ENCODE measurements at places on chromosomes 5 and 9. TPM values are rescaled to one million over a fixed set of nuclear protein-coding genes. Genes with fewer than 3 reads are reported as not detected.
A peak's percentile ranks its signal among the peaks of the same experiment; 100 is the strongest.

- no peak for DNase-seq
These were observed 116.2 kb downstream of the DIRAS2 start for GRCh38 chr9:90526386-90526785.

DNA sequence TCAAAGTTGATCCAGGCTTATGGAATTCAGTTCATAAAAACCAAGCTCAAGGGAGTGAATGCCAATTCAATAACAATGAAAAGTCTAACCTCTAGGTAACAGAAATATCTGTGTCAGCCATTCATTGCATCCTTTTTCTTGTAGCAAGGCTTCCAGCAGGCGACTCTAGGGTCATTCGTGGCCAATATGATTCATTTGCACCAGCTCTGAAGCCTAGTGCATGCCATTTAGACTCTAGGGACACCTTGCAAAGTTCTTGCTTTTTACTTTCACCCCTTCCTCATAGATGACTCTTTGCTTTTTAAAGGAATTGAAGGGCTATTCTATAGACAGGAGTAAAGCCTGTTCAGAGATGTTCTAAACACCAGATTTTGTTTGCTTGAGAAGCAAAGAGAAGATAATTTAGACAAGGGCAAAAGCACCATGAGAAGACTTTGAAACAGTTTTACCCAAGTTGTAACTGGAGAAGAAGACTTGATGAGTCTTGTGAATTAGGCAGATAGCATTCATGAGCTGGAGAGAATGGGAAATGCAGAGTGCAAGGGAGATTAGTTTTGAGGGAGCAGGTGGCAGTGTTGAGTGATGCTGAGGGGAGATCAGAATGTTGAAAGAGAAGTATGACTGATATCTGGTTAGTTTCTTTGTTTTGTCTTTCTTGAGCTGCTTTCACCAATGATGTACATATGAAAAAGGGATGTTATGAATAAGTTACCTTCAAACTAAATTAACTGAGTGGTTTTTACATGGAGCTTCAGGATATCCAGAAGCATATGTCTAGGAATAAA is 94.5 kb downstream of the F2RL2 start:
- no peak for DNase-seq

GRCh38 chr5:17431272-17432050 is 66.6 kb upstream of the TAF11L2 start:
- no peak for DNase-seq

DNA sequence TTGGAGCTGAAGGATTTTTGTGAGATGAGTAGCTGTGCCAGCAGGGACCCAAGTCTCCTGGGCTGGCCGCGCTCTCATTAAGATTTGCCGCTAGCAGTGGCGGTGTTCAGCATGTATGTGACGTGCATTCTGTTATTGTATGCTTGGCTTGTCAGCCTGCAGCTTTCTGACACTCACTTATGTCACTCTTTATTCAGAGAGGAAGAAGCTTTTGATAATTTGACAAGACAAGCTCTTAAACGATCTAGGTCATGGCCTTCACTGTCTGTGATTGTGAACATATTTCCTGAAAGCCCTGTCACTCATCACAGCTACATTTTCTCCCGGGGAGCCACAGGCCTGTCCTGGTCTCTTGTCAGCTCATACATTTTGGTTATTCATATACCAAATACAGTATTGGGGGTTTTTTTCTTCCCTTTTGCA is 98.2 kb upstream of the GRHPR start:
- DNase-seq = no peak

DNA sequence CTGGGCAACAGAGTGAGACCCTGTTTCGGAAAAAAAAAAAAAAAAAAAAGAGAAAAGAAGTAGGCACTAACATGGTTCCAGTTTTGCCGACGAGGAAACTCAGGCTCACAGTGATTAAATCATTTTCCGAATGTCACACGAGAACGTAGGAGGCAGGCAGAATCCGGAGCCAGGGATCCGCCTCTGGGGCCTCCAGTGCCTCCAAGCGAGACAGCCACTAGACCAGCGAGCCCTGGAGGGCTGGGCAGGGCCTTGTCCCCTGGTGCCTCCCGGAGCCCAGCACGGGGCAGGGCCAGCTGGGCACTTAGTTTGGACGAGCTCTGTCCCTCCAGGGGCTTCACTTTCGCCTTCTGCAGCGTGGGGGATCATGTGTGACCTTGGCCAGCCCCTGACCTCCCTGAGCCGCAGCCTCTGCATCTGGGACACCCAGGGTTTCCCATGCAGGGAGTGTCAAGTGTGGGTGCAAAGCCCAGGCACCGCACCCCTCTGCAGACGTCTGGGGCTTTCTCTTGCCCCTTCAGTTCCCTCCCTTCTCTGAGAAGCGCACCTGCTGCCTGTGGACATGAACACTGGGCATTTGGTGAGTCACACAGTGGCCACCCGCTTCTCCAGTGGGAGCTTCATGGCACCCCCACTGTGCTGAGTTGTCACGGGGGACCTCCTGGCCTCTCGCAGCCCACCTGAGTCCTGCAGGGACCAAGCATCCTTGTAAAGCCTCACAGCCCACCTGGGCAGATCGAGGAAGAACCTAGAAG is 80.3 kb downstream of the RXRA start:
- no peak for DNase-seq

DNA sequence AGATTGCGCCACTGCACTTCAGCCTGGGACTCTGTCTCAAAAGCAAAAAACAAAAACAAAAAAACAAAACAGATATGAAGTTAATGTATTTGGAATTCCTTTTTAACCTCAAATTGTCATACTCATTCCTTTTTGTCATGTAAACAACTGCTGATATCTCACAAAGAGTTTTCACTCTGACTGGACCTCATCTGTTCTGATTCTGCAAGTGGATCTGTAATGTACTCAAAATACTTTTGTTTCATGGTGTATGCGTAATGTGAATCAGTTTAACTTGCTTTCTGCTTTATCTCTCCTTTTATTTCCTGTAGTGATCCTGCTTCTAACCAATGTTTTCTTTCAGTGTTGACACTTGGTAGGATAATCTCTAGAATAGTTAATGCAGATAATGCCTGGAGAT is 106.7 kb downstream of the FOCAD start:
- DNase-seq = no peak

DNA sequence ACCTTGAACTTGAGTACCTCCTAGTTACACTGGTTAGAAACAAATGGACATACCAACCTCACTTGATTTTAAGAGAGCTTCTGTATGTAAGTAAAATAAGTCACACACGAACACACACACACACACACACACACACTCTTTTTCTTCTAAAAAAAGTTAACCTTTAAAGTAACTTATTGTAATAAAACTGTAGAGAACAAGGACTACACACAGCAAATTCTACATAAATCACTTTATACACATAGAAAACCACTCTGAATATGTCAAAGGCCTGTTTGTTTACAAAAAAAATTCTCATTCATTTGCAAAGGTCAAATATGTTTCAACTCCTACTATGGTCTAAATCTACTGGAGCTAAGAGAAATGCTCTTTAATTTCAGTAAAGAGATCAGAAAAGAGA is 29.1 kb downstream of the GIN1 start:
- DNase-seq = no peak

ZBTB6 gene
- total RNA-seq = 20.0 TPM

PCDHAC2 gene
- total RNA-seq = not detected

- DNase-seq = no peak
These were observed 389.6 kb downstream of the SEMA5A start for GRCh38 chr5:9156282-9156681.

DNA sequence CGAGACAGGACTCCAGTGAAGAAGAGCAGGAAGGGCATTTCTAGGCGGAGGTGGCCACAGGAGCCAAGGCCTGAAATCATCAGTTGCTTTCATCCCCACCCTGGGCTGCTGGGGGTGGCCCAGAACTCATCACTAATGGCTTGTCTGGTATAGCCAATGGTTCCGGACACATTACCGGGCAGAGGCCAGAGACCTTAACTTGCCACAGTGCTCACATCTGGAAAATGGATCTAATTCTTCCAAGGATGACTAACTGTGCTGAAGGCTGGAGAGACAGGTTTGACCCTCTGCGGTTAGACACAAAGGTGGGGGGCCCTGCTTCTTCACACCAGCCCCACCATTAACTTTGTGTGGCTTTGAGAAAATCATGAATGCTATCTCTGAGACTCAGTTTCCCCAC is 6.2 kb upstream of the COL27A1 start:
- no peak for DNase-seq

DNA sequence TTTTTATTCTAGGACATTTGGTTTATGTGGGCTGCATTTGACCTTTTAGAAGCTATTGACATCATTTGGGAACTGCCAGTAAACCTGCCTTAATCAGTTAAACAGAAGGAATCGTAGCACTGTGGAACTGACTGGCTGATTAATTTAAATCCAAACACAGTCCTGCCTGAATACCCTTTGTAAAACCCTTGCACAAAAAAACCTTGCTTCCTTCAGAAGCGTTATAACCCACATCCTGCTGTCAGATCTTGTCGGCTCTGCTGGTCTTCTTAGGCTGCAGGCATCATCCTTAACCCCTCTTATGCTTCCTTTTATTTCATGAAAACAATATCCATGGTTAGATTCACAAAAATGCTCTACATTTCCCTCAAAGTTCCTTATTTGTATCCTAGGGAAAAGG is 46.3 kb downstream of the PAM start:
- DNase-seq = peak; percentile 5

GRCh38 chr9:114372921-114373448 is 14.8 kb downstream of the AKNA start:
- peak; percentile 83 for DNase-seq

DNA sequence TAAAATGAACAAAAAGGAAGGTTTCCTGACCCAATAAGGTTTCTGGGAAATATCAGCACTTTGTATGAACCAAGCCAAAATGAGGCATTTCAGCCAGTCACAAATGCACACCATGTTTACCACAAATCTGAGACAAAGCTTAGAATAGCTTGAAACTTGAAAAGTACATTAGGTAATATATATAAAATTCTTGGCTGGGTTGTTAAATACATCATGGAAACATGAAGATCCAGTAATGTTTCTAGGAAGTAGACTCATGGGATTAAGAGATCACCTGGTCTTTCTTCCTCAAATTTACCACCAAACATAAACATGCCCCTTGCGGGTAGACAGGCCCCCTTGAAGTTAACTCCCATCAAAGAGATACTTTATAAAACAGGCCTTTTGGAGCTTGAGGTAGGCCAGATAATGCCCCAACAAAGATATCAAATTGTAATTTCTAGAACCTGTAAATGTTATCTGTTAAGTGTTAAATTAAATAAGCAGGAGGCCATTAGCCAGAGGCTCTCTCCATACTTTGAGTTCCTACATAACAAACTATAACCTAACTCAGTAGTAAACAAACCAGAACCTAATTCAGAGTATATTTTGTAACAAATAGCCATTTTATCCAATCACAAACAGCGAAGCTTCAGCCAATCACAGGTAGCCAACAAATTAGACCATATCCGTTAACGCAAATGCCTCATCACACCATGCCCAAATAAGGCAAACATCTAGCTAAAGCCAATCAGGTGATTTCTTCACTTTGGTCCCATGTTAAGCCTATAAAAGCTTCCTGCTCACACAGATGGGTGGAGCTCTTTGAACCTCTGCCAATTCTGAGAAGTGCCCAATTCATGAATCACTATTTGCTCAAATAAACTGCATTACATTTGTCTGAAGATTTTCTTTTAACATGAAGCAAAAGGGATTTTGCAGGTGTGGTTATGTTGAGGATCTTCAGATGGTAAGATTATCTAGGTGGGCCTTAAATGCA is 127.9 kb upstream of the TARS1 start:
- DNase-seq = no peak

- DNase-seq = no peak
These were observed 529 bp downstream of the UBAC1 start for GRCh38 chr9:135960411-135961276.

DNA sequence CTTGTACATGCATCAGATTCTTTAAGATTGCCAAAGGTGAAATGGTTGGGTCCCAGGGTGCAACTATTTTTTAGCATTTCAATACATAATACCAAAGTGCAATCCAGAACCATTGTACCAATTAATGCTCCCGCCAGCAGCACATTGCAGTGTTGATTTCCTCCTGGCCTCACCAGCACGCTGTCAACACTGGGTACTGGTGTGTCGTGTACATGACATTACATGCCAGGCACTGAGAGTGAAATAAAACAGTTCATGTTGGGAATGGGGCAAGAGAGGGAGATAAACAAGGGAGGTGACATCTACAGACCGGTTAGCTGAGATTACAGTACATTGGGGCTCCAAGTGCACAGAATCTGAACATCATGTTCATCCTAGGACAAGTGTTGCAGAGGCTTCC is 37.8 kb downstream of the HMGCS1 start:
- no peak for DNase-seq

TRIM7 gene
- 4.2 TPM for total RNA-seq

GRCh38 chr5:3862906-3863305 is 267.3 kb downstream of the IRX1 start:
- no peak for DNase-seq

TRIM41 gene
- 40.7 TPM for total RNA-seq

DNA sequence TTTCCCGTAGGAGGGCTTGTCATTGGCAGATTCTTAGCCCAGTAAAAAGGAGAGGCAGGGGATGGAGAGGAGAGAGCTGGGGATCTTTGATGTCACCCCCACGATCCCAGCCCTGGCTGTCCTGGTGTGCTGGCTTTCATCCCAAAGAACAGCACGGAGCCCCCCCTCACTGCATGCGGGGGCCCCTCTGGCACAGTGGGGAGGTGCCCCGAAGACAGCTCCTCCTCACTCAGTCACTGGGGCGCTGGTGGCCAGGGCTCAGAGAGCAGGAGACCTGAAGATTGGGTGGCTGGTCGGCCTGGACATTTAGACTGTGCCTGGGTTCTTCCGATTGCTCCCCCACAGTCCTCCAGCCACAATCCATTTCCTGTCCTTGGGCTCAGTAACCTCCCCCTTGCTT is 207.5 kb downstream of the MELK start:
- no peak for DNase-seq

GRCh38 chr5:179276838-179277395 is 68.3 kb downstream of the ADAMTS2 start:
- DNase-seq = no peak

HTR4 gene
- not detected for total RNA-seq

GRCh38 chr5:88388476-88389337 is 120.1 kb upstream of the TMEM161B start:
- no peak for DNase-seq

GRCh38 chr9:117104206-117104605 is 310.7 kb downstream of the ASTN2 start:
- no peak for DNase-seq

- no peak for DNase-seq
These were observed 45.3 kb upstream of the NKD2 start for GRCh38 chr5:963310-963672.

DNA sequence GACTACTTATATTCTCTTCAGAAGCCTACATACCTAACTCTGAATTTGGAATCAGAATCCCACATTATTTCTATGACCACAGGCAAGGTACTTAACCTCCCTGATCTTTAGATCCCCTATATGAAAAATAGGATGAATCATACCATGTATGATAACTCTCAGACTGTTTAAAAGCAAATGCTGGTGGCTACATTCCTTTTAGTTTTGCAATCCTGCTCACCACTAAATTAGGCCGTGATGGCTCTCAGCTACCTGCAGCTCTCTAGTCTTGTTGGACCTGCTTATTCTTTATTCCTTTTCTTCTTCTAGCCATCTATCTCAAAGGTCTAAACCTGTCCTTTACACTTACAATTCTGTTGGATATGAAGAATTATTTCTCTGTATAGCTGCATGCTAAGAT is 303.4 kb upstream of the ATP10B start:
- no peak for DNase-seq

- no peak for DNase-seq
These were observed 10.8 kb downstream of the SAXO1 start for GRCh38 chr9:19022206-19022605.

Data from naive thymus-derived CD8-positive, alpha-beta T cell (primary cell).